Frontal cortex (tissue), 4 donors: ENCODE measurements at places on chromosomes 3 and 15. TPM values are rescaled to one million over a fixed set of nuclear protein-coding genes. Genes with fewer than 3 reads are reported as not detected.

ZNF280D gene
- total RNA-seq, result 113 TPM

GP5 gene
- not detected for total RNA-seq

- DNase-seq, result no peak
Observed at GRCh38 chr3:115401298-115401697, 222.0 kb upstream of the GAP43 start.

PLA2G4B gene
- 2.4 TPM for total RNA-seq

GRCh38 chr3:133958071-133958805 is 62.6 kb upstream of the RAB6B start:
- DNase-seq, result no peak

DUOXA2 gene
- total RNA-seq, result not detected

- no peak for DNase-seq
Observed at GRCh38 chr3:47378869-47379268, 2.0 kb upstream of the PTPN23 start.

- no peak for DNase-seq
Observed at GRCh38 chr3:45670991-45671390, 18.2 kb upstream of the SACM1L start.

CPLX3 gene
- total RNA-seq, result 0.82 TPM

DNA sequence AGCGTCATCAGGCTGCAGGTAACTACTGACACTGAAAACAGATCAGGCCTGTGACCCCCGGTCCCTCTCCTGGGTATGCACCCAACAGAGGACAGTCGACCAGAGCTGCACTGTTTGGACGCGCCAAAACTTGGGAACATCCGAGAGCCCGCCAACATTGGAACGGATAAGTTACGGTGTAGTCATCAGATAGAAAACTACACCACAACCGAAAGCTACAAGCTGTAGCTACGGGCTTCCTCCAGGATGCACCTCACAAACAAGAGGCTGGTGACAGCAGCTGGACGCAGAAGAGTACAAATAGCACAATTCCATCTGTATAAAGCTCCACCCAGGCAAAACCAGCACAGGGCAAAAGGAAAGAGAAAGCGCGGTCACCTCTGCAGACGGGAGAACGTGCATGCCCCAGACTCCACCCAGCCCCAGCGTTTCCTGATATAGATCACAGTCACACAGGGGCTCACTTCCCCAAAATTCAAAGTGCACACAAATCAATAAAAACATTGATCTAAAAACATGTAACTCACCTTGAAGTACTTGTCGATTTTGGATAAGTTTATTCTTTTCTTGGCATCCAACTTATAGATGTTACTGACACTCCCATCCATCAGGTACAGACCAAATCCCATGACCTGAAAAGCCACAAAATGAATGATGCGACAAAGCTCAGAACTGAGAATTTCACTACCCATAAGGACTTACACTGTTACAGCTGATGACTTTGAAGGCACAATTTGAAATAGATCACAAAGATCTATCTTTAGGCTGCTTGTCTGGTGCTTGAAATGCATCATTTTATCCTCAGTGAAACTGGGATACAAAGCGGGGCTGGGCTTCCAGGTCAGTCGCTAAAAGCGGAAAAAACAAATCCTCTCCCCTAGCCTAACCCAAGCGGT is 43.3 kb downstream of the CYFIP1 start:
- no peak for DNase-seq

ZNF662 gene
- total RNA-seq, result 16.7 TPM

DNA sequence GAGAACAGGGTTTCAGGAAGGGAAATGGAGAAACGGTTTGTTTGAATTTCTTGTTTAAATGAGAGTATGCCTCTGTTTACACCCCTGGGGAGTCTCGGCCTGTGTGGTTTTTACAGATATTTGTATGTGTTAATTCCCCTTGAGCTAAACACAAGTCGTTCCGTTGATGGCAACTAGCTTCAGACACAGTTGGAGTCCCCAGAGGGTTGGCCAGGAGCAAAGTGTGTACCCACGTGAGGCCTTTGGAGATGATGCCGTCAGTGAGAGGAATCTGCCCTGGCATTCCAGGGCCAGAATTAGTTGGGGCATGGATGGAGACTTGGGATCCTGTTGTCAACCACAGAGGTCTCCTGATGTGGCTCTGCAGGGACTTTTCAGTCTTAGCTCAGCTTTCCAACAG is 44.0 kb downstream of the CEMIP start:
- no peak for DNase-seq

DNA sequence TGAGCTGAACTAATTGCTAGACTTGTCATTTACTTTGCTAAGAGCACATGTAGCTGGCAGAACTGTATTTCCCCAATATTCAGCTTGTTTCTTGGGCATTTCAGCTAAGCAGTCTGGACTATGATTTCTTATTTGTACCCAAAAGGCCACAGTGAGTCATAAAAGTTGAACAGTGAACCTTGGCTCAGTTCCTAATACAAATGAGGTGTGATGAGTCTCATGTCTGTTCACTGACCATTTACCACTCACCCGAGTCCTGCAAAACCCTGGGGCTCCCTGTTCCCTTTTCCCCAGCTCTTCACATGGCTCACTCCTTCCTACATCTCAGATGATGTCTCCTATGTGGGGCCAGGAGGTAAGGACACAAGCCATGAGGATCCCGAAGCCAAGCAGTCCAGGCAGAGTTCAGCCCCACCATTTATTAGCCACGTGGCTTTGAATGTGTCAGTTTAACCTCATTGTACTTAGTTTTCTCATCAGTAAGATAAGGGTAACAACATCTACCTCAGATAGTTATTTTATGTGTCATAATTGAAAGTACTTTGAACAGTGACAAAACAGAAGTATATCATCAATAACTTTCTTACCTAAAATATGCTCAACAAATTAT is 239.3 kb downstream of the IL5RA start:
- DNase-seq, result no peak

- no peak for DNase-seq
Observed at GRCh38 chr3:86890741-86891396, 100.1 kb downstream of the VGLL3 start.

DNA sequence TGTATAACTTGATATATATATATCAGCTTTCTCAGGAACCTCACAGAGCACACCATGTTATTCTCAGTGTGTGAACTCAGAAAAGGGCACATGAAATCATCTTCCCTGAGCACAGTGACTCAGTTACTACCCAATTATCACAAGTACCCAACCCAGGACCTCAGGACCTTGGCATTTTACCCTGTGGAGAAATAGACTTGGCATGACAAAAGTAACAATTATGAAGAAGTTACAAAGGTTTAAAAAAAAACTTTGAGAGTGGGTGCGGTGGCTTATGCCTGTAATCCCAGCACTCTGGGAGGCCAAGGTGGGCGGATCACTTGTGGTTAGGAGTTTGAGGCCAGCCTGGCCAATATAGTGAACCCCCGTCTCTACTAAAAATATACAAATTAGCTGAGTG is 52.4 kb downstream of the ONECUT1 start:
- DNase-seq, result no peak

GRCh38 chr3:104947943-104948342 is 418.8 kb upstream of the ALCAM start:
- no peak for DNase-seq

DNA sequence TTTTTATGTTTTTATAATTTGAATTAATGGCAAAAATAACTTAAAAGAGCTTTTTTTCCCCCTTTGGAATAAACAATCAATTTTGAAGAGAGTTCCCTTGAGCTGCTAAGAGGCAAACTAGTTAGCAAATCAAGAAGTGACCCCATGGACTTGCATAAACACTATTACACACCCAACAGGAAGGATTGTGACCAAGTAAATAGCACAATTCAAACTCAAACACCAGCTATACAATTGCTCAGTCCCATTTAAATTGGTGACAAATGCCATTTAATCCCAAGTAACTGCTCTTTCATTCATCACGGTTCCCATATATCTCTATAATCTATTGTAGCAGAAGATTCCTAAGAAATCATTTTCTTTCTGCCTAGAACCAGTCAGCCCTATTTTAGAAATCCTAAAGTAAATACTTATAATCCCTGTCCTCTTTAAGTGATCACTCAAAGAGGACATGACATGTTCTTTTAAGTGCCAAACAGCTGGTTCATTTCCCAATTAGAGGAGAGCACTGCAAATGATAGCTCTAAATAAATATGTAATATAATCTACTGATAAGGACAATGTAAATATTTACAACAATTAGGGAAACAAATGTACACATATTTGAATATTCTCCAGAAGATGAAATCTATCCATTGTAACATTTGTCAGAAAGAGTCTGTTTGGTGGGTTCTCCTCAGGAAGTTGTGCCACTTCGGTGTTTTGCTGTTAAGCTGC is 137.8 kb upstream of the ADAMTS9 start:
- DNase-seq, result no peak

OR5K2 gene
- not detected for total RNA-seq

MEX3B gene
- 89.7 TPM for total RNA-seq

GRCh38 chr15:83504365-83504764 is 57.2 kb downstream of the SH3GL3 start:
- no peak for DNase-seq

GRCh38 chr15:70097063-70097320 is 725 bp downstream of the TLE3 start:
- no peak for DNase-seq

GRCh38 chr3:55090291-55090690 is 162.4 kb upstream of the LRTM1 start:
- no peak for DNase-seq

GRCh38 chr3:196440041-196440537 is 7.9 kb upstream of the UBXN7 start:
- DNase-seq, result no peak

DNA sequence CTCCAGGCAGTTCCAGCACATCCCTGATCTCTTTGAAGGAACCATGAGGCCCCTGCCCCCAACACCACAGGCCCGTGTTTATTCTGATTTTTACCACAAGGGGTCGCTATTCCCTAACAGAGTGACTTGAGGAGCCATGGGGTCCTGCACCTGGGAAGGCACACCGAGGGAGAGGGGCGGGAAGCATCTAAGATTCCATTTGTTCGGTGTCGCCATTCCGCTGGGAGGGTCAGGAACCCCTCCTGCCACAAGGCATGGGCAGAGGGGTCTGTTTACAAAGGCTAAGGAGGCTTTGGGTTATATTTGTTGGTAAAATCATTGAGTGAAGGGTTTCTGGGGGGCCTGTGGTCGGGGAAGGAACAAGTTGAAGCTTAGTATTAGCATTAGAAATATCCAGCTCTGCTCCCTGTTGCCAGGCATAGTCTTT is 77.1 kb downstream of the WDR76 start:
- peak; percentile 51 for DNase-seq

GRCh38 chr15:88918738-88919137 is 5.6 kb upstream of the MFGE8 start:
- DNase-seq, result no peak

GRCh38 chr15:43762824-43763223 is 13.9 kb downstream of the ELL3 start:
- no peak for DNase-seq

- DNase-seq, result peak; percentile 67
Observed at GRCh38 chr15:25437777-25438600, 835 bp downstream of the UBE3A start.

CCDC39 gene
- total RNA-seq, result 0.82 TPM
